Stimulated activated CD4-positive, alpha-beta T cell treated with anti-CD3 and anti-CD28 coated beads, Interleukin-15, amount 100 ng/mL, for 48 hours (primary cell): ENCODE measurements at places on chromosomes 7 and 10.
A peak's percentile ranks its signal among the peaks of the same experiment; 100 is the strongest.

DNA sequence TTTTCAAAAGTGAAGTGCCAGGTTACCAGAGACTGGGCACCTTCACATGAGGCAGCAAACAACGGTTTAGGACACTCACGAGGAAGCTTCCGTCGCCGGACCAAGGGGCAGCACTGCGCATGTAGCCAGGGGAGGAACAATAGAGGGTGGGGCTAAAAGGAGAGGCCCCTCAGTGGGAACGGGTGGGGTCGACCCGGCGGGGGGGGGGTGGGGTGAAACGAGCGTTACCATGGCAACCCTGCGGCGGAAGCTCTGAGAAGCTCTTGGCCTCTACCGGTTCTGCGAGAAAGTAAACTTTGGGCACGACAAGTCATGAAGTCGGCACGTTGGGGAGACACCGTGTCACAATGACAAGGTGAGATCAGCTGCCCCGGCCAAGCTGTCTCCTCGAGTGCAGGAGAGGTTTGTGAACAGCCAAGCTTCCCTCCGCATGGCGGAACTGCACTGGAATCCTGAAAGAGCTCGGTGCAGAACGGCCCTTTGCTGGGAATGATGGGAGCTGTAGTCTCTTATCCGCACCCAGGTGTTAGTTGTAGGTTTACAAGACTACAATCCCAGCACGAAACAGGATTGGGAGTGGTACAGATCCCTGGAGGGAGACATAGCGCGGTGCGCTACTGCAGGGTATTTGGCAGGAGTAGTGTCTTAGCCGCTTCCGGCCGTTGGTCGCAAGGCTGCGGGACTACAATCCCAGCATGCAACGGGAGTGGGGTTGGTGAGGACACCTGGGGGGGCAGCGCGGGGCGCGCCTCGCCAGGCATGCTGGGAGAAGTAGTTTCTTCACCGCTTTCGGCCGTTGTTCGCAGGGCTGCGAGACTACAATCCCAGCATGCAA is 72.8 kb upstream of the ZNF722 start:
- DNase-seq, result peak; percentile 87

DNA sequence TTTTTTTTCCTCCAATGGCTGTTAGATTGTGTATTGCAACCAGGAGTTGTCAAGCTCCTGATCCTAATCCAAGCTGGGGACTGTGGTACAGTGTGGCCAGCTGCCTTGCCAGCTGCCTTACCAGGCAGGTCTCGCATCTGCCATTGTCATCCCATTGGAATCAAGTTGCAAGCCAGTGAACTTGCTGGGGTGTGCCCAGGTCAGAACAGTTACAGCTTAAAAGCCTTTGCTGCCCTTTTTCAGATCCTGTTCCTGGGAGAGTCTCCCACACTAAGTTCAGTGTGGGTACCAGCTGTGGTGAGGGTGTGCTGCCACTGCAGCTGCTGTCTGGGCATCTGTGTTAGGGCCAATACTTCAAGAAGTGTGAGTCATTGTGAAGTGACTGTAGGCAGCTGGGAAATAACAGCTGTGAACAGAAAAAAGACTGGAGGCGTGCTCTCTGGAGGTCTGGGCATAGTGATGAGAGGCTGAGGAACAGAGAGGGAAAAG is 72.8 kb downstream of the CCNY start:
- DNase-seq, result no peak

DNA sequence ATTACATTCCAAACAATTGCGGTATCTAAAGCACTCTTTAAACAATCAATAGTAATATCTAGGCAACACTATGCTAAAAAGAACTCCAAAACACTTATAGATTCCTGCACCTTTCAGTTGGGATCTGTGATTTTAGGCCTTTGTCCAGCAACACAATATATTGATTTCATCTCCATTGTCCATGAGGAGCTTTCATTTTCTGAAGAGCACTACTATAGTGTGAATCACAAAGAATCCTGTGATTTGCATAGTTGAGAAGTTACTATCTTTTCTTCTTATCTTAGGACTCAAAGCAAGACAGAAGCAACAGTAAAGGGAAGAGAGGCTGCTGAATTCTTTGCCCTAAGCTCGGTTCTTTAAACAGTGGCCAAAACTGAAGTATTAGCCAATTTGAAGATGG is 846.8 kb downstream of the IPMK start:
- no peak for DNase-seq

DNA sequence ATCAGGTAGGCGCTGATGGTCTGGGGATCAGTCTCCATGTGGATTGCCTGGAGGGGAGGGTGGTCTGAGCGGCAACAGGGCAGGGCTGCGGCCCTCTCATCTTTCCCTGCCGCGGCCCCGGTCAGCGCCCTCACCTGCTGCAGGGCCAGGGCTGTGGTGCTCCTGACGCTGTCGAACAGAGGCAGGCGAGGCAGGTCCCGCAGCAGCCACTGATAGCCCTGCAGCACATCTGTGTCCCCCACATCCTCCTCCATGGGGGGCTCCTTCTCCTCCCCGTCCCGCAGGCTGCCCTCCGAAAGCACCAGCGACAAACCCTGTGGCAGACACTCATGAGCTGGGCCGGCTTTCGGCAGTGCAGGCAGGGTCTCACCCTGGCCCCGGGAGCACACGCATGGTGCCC is 19.0 kb downstream of the INTS1 start:
- DNase-seq, result no peak

GRCh38 chr7:102072636-102073209 is 213.9 kb upstream of the SH2B2 start:
- DNase-seq, result no peak
